ENCODE measurements at places on chromosomes 3 and 15. TPM values are rescaled to one million over a fixed set of nuclear protein-coding genes. Genes with fewer than 3 reads are reported as not detected.

- H3K27me3 ChIP-seq, result no peaks in the 10 kb centered on the region
- no peak overlapping the region for H3K27ac ChIP-seq
- DNase-seq, result no peak
Observed at GRCh38 chr3:64276131-64276530, 50.9 kb upstream of the PRICKLE2 start.

DNA sequence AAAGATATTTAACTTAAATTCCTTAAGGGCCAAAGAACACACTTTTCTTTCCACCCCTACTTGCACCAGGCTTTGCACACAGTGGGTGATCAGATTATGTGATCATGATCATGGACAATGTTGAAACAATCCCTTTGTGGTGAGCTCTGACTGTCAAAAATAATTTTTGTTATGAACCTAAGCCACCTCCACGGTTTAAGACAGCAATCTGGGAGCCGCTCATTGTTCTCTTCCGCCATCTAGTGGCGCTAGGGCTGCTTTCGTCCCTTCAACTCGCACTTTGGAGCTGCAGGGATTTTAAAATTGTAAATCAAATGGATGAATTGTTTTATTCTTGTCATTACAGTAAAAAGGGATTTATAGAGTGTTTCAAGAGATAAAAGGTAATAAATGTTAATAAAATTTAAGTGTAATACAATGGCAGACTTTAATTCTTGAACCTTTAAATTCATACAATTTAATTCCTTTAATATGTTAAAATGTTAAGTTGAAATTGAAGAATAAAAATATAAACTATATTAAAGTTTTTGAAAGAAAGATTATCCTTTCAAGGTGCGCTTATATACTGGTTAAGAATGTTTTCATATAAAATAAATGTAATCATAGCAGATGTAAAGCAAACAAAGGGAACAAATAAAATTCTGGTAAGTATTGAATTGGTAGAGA is 45.3 kb upstream of the ARL6 start:
- no peak for DNase-seq
- H3K4me3 ChIP-seq, result no peak overlapping the region
- no peak overlapping the region for H3K27ac ChIP-seq
- H3K4me1 ChIP-seq, result no peaks in the 10 kb centered on the region

GOLGA8J gene
- total RNA-seq, result not detected

DNA sequence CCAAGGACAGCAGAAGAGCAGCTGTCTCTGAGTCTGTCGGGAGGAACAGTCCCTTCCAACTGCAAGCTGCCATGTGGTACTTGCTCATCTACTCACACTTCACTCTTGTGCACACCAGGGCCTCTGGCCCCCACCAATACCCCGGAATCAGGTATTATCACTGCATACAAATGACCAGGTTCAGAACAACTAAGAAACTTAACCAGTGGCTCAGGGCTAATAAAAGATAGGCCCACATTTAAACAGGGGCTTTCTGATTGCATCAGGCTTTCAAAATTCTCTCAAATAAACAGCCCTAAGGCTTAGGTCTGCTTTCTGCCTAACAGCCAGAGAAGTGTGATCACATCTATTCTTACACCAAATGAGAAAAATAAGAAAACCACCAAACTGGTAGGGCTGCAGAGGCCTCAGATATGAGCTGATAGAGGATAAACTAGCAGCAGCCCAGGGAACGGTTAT is 20.7 kb downstream of the CCDC12 start:
- no peak overlapping the region for H3K4me3 ChIP-seq
- no peaks in the 10 kb centered on the region for H3K27me3 ChIP-seq
- no peaks in the 10 kb centered on the region for H3K36me3 ChIP-seq
- no peak for DNase-seq

- H3K4me1 ChIP-seq, result no peaks in the 10 kb centered on the region
- H3K4me3 ChIP-seq, result no peak overlapping the region
- DNase-seq, result no peak
- H3K27ac ChIP-seq, result no peak overlapping the region
- peaks cover 12% of the 10 kb centered on the region for H3K27me3 ChIP-seq
- no peaks in the 10 kb centered on the region for H3K36me3 ChIP-seq
Observed at GRCh38 chr3:98114264-98114663, 16.3 kb upstream of the OR5H1 start.

MEX3B gene
- 52.7 TPM for total RNA-seq

DNA sequence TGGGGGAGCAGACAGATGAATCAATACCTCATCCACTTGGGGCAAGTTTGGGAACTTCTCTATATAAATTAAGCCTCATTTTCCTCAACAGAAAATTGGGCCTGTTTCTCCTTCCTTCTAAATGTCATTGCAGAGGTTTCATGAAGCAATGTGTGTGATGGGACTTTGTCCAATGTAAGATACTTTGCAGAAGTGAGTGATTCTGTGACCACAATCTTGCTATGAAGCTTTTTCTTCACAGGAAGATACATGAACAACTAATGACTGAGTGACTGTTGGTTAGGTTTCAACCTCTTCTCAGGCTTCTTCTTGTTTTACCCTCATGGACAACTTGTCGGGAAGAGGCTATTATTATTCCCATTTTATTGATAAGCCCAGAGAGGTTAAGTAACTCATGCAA is 11.0 kb downstream of the TMEM45A start:
- H3K27ac ChIP-seq, result no peak overlapping the region
- no peak for DNase-seq
- H3K4me3 ChIP-seq, result no peak overlapping the region
- peaks cover 20% of the 10 kb centered on the region for H3K36me3 ChIP-seq
- H3K4me1 ChIP-seq, result peaks cover 30% of the 10 kb centered on the region
- H3K27me3 ChIP-seq, result no peaks in the 10 kb centered on the region

- H3K27me3 ChIP-seq, result no peaks in the 10 kb centered on the region
- H3K4me1 ChIP-seq, result peaks cover 20% of the 10 kb centered on the region
- H3K27ac ChIP-seq, result no peak overlapping the region
- no peak for DNase-seq
- H3K36me3 ChIP-seq, result no peaks in the 10 kb centered on the region
Observed at GRCh38 chr3:105166893-105167292, 199.8 kb upstream of the ALCAM start.

All from chondrocyte (in vitro differentiated cells).